Activated T-helper 1 cell treated with anti-CD3 and anti-CD28 coated beads, Interleukin-2, amount 50 U/mL, for 16 hours (primary cell): ENCODE measurements at places on chromosomes 4 and X.

GRCh38 chr4:90246816-90247215, 119.6 kb downstream of the CCSER1 start:
- no peak for DNase-seq

GRCh38 chrX:155864655-155865054, 16.5 kb upstream of the VAMP7 start:
- no peak for DNase-seq

- no peak for DNase-seq
These were observed 37.2 kb upstream of the PPP2R2C start for GRCh38 chr4:6509587-6509986.

DNA sequence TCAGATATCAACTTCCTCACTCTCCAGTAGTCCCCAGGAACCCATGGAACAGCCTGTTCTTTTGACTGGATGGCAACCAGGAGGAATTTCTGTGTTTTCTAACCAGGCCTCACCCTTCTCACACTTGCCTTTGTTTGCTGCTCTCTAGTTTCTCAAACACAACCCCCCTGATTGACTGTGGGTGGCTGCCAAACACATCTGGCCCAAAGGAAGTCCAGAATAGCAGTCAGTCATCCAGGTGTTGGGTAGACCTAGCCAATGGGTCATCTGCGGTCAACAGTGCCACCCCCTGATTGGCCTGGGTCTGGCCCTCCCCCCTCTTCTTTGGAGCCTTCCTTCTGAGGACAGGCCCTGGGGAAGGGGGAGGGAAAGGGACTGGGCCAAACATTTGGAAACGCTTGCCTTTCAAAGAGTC, 53.7 kb downstream of the MSX1 start:
- DNase-seq: no peak

- no peak for DNase-seq
These were observed 280.9 kb upstream of the TENM3 start for GRCh38 chr4:181962321-181962720.

- DNase-seq: no peak
These were observed 3.7 kb downstream of the SMS start for GRCh38 chrX:21944136-21944615.

DNA sequence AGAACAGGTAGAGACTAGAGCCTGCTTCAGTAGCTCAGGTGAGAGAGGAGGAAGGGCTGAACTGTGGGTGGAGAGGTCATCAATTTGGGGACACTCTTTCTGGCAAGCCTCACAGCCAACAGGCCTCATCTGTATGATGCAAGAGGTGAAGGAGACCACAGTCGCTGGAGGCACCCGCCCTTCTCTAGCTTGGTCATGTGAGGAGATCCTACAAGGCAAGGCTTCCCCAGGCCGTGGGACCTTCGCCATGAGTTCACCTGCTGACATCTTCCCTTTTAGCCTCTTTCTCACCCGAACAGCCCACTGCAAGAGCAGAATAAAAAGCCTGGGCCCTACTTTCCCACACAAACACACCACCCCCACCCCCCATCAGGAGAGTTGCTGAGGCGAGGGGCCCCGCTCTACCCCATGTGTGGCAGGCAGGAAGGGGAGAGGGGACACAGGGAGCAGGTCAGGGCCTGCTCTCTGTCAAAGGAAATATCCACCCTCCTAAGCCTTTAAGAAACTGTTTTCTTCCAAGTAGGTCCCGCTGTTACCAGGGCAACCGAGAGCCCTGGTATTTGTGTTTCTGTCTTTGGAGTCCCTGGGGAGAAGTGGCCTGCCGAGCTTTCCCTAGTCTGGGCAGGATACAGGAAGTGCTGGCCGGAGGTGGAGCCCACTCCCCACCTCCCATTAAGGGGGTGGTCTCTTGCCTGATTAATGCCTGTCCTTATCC, 8.1 kb downstream of the RTL5 start:
- no peak for DNase-seq

- no peak for DNase-seq
These were observed 128.2 kb downstream of the CPEB2 start for GRCh38 chr4:15130441-15130840.

- DNase-seq: no peak
These were observed 556.5 kb downstream of the IL1RAPL1 start for GRCh38 chrX:29143756-29144155.

DNA sequence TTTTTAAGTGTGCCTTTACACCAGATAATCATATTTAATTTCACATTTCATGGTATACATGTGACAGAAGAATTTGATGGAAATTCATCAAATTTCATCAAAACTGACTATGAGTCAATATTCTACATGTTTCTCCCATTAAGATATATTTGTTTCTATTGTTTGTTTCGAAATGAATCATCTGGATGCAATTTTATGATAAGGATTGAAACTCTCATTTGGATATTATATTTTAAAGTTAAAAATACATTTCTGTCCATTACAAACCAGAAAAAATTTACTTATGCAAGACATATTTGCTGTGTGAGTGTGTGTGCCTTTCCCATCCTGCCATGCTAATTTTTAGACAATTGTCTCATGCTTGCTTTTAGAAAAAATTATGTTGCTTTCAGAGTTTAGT, 52.2 kb downstream of the SULT1B1 start:
- DNase-seq: no peak

GRCh38 chr4:157819693-157820464, 352.9 kb downstream of the GASK1B start:
- DNase-seq: no peak

DNA sequence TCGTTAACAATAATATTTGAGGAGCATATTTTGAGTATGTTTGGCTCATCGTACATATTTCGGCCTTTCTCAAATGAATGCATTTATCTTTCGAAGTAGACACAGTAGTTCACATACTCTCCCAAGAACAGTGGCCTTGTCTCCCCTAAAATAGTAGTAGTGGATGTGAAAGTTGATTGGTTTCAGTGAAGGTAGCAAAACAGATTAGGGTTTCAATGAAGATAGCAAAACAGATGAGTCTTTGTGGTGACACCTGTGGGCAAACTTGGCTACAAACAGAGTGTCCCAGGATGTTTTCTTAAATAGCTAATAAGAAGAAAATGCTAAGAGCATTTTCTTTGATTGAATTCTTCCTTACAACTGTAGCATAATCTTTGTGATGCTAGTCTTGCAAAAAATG, 67.0 kb downstream of the USP9X start:
- DNase-seq: no peak

- no peak for DNase-seq
These were observed 15.8 kb downstream of the SMPX start for GRCh38 chrX:21741869-21742701.

DNA sequence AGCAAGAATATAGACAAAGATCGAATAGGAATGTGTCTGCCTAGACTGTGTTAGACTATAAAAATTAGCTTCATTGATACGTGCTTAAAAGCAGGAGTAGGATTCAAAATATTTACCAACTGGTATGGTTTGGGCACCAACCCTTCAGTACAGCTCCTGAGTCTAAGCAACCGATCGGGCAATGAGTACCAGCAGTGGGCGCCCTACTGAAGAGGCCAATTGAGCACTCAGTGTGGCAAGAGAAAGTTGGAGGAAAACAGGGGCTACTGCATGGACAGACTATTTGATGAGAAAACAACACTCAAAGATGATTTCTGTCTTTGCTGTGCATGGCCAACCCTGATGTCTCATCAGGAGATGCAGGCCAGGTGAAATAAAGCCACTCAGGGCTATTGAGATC, 176.0 kb upstream of the NWD2 start:
- DNase-seq: no peak

GRCh38 chrX:23726191-23726590, 16.9 kb downstream of the ACOT9 start:
- no peak for DNase-seq

DNA sequence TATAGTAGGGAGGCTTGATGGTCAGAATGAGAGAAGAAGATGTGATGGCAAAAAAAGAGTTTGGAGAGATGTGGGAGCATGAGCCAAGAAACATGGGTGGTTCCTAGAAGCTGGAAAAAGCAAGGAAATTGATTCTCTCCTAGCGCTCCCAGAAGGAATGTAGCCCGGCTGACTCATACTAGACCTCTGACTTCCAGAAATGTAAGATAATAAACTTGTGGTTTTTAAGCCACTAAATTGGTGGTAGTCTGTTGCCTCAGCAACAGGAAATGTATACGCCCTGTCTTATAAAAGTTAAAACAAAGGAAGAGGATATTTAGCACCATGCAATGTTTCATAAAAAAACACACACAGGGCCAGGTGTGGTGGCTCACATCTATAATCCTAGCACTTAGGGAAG, 182.7 kb upstream of the PCDH7 start:
- no peak for DNase-seq

GRCh38 chr4:83358410-83358809, 23.8 kb upstream of the HPSE start:
- DNase-seq: no peak

GRCh38 chr4:65880594-65880993, 210.3 kb upstream of the EPHA5 start:
- no peak for DNase-seq
